IPS DF 6.9 (cell line): ENCODE measurements at places on chromosomes 11 and 22.

- no peak for DNase-seq
These were observed at the start of gene OR4C5 for GRCh38 chr11:48366365-48366764. Gene OR4C5, minus strand, starts transcription at chr11:48366465. Its CDS starts 0 bp downstream, at chr11:48366465.

GRCh38 chr11:13338427-13339069, 61.0 kb downstream of the BMAL1 start:
- no peak for DNase-seq

GRCh38 chr11:125701858-125702621, 21.4 kb upstream of the ACRV1 start:
- no peak for DNase-seq

DNA sequence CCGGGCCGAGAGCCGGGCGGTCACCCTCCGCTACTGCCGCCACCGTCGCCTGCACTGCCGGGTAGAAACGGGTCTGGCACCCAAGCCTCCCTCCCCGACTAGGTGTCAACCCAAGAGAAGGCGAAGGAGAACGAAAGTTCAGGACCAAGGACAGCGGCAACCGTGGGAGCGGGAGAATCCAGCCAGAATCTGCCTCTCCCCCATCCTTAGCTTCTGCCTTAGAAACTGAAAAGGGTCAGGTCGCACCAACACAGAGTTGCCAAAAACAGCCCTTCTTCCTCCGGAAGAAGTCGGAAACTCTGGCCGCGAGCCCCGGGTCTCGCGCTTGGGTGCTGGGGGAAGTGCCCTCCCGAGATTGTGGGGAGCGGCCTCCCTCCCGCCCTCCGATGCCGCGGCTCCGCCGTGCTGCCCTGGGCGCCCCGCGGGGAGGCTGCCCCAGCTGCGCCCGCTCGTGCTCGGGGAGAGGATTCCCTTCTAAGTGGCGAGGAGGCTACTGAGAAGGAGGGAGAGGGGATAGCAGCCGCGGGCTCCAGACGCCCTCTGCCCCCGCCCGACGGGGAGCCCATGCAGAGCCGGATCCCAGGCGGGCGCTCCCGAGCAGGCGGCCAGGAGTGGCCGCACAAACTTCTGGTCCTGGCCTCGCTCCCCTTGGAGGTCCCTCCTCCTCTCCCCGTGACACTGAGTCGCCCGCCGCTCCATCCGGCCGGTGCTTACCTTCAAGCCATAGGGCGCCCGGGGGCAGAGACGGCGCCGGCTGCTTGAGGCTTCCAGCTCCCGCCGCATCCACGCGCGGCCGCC, 637 bp downstream of the DRD2 start:
- DNase-seq: peak; percentile 86

- no peak for DNase-seq
These were observed 11.4 kb downstream of the PRSS23 start for GRCh38 chr11:86811637-86812321.

- no peak for DNase-seq
These were observed 40.0 kb downstream of the RNF141 start for GRCh38 chr11:10500757-10501684.

DNA sequence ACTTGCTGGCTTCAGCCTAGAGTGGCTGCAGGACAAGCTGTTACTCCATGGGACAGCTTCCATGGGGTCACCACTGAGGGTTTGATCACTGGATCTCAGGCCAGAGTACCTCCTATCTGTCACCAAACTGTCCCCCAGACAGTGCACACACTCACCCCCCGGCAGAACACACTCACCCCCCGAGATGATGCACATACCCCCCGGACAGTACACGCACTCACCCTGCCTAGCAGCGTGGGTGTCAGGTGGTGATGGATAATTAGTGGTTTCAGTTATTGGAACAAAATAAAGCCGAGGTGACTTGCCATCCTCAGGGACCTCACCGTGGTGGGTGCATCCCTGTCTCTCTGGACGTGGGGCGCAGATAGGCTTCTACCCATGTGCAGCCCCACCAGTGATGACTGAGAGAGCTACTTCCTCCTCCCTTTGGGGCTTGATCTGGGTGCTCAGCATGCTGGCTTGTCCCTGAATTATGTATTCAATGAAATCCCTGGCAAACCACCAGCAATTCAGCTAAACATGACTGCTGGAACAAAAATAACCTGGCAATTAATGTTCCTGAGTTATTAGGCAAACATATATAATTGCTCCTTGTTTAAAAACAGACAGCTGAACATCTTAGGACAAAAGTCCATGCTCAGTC, 18.9 kb downstream of the TANGO2 start:
- no peak for DNase-seq

DNA sequence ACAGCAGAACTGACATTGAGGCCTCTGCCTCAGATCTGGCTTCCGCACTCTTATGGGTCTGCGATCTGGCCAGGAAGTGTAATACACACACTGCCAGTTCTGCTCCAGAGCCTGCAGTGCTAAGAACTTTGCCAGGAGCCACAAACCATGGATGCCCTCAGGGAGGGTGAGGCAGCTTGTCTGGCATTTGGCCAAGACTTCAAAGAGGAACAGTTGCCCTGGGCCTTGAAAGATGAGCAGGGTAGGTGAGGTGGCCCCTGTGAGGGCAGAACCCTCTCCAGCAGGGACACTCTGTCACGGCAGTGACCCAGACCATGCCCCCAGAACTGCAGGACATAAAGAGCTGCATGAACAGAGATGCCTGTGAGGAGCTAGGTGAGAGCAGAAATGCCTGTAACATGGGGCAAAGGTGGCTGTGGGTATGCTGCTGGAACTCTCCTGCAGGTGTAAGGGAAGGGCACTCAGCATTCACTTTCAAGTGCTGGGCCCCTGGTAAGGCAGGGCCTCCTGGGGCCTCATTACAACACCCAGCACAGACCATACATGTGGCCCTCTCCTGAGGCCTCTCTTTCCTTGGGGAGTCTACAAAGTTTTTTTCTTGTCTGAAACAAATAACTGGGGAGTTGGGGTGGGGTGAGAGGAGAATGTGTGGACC, 47.3 kb downstream of the NEU3 start:
- DNase-seq: no peak

DNA sequence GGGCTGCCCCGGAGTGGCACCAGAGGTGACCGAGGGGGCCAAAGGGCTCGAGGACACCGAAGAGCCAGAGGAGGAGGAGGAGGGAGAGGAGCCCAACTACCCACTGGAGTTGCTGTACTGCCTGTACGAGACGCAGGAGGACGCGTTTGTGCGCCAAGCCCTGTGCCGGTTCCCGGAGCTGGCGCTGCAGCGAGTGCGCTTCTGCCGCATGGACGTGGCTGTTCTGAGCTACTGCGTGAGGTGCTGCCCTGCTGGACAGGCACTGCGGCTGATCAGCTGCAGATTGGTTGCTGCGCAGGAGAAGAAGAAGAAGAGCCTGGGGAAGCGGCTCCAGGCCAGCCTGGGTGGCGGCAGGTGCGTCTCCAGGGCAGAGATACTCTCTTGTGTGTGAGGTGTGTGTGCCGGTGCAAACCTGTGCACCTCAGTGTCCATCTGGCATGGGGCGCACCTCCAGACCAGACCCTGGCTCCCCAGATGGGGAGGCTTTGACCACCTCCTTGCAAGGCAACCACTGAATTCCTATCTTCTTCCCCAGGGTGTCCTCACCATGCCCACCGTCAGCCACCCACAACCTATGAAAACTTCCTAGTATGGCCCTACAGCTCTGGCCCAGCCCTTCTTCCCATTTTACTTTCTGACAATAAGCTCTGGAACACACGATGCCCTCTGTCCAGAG, 3.4 kb downstream of the NLRP6 start:
- DNase-seq: no peak

DNA sequence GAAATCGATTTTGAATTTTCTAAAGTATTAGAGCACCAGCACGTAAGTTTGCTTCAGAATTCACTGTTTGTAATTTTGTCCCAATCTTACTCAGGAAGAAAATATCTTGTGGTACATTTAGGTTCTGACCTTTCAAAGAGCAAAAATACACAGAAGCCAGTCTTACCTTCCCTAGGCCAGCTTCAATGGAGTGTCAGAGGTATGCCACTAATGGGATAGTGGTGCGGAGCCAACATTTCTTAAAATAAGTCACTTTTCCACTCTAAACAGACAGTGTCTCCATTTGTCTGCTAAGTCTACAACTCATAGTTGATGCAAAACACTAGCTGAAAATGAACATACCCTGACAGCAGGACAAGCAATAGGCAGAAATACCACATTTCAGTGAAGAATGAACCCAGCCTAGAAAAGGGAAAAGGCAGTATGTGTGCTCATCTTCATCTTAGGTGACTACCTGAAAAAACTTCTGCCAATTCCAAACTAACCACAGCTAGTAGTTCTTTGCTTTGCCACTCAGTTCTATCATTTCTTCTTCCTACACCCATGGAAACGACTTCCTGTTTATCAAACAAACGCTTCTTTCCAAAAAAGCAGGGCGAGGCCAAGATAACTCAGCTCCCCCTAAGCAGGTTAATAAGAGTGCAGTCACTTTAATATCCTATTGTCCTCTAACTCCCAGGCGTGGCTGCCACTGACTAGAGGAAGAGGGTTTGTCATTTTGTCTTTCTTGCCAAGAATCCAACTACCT, 94.0 kb upstream of the APOA1 start:
- DNase-seq: no peak

GRCh38 chr11:117145393-117145761, 1.3 kb downstream of the PAFAH1B2 start:
- no peak for DNase-seq

DNA sequence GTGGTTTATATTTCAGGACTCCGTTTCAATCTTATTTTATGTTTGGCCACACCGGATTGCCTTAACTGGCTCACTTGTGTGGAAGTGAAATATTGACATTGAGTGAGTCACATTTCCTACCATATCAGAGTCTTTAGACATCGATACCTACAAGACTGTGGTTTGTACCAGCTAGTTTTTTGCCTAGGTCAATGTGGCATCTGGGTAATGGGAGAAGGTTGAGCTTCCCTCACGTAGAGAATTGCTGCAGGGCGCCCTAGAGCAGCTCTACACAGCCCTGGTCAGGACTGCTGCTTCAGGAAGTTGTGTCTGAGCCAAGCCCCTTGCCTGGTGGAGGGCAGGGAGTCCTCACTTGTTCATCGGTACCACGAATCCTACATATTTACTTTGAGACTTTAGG, 1.6 kb downstream of the GRAMD1B start:
- no peak for DNase-seq

GRCh38 chr22:31235081-31235480, 23.0 kb downstream of the LIMK2 start:
- DNase-seq: no peak

- DNase-seq: no peak
These were observed 226.9 kb downstream of the MN1 start for GRCh38 chr22:27574651-27575050.

GRCh38 chr11:2198621-2199365, 27.2 kb upstream of the TH start:
- DNase-seq: no peak

- DNase-seq: no peak
These were observed 1.1 kb downstream of the SLC25A1 start for GRCh38 chr22:19177164-19178064.

DNA sequence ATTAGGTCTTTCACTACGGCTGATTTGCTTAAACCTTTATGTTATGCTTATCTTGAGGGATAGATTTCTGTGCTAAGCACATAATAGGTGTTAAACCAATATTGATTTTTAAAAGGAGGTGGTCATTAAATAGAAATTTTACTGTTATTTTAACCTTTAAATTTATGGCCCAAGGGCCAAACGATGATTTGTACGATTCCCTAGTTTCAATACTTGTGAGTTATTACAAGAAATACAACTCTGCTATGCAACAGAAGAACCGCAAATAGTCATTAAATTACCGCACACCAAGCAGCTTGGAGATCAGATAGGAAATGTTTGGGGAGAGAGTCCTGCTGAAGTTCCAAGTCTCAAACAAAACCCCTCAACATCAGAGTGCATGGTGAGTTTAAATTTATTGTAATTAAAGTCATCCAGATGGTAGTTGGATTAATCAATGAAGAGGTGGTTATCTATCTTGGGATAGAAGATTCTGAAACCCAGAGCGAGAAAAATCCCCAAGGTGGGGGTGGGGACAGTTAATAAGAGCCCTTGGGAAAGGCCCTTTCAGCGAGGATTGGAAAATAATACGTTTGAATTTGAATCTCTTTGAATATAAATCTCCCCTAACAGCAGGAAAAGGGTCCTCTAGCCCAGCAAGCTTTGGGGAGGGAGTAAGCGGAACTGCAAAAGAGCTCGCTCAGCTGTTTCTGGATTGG, 805 bp upstream of the QSER1 start:
- DNase-seq: no peak

GRCh38 chr22:17493419-17493981, 69.8 kb upstream of the SLC25A18 start:
- DNase-seq: no peak

DNA sequence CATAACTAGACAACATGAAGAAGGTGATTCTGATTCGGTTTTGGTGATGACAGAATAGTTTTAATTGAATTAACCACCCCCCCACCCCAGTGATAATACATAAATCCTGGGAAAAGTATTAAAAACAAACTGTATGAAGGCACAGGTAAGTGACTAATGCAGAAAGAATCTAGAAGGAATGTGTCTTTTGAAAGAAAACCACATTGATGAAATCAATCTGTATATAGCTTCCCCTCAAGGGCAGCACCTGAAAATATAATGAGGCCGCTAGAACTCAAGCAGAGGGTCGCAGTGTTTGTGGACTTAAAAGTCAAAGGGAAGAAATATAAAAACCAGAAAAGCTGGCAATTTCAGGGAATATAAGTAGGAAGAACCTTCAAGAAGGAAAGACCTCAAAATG, 580.5 kb upstream of the CHORDC1 start:
- DNase-seq: no peak

- DNase-seq: no peak
These were observed 89.0 kb upstream of the BLID start for GRCh38 chr11:122205036-122205435.

- DNase-seq: no peak
These were observed 217.9 kb downstream of the TMEM135 start for GRCh38 chr11:87255589-87255988.

GRCh38 chr22:22865311-22866072, 22.1 kb upstream of the IGLL5 start:
- no peak for DNase-seq

GRCh38 chr22:16829985-16830384, 4.8 kb upstream of the XKR3 start:
- no peak for DNase-seq

DNA sequence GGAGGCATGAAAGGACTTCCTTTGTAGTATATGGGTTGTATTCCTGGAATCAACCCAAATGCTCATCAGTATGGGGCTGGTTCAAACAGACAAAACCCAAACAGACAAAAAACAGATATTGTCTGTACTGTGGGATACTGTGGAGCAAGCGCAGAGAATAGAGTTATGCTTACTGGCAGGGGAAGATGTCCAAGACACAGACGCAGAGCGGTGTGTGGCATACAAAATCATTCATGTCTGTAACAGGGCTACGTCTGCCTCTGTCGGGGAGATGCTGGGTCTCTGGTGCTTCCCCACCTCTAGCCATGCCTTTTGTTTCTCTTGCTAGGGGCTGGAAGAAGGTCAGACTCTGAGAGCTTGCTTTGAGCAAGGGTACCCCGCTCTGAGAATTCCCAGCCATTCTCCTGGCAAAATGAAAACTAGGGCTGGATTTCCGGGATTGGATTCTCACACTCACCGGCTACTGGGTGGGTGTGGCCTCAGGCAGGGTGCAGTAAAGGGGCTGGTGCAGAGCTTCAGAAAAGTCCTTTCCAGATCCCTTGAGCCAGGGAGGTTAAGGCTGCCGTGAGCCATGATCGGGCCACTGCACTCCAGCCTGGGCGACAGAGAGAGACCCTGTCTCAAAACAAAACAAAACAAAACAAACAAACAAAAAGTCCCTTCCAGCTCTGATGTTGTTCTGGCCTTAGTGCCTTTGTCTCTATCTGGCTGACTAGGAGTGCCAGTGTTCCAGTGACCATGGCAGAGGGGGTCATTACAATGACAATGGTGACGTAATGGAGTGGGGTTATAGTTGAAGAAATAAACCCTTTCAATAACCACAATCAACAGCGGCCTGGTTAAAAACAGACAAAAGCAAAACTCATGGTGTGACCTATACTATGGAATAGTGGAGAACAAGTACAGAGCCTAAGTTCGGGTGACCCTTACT, 2.9 kb upstream of the ABCC8 start:
- DNase-seq: peak; percentile 66
